ENCODE measurements at places on chromosomes 5 and 9.

DNA sequence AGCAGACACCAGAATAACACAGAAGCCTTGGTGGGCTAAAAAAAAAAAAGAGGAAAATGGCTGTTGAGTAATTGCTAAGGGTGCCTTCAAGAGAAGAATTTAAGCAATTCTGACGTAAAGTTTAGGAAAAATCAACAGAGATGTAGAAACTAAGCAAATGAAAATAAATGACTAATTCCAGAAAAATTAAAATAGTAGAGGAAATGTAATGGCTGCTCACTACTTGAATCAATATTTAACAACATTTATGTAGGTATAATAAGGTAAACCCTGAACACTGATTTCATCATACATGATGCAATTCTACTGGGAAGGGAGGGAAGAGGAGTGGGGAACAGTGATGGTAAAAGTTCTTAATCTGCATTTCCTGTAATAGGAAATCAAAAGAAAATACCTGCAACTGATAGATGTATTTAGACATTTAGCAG, 41.4 kb downstream of the PUM3 start:
- DNase-seq: no peak

GRCh38 chr9:108049026-108049607, 559.5 kb upstream of the KLF4 start:
- no peak for DNase-seq

DNA sequence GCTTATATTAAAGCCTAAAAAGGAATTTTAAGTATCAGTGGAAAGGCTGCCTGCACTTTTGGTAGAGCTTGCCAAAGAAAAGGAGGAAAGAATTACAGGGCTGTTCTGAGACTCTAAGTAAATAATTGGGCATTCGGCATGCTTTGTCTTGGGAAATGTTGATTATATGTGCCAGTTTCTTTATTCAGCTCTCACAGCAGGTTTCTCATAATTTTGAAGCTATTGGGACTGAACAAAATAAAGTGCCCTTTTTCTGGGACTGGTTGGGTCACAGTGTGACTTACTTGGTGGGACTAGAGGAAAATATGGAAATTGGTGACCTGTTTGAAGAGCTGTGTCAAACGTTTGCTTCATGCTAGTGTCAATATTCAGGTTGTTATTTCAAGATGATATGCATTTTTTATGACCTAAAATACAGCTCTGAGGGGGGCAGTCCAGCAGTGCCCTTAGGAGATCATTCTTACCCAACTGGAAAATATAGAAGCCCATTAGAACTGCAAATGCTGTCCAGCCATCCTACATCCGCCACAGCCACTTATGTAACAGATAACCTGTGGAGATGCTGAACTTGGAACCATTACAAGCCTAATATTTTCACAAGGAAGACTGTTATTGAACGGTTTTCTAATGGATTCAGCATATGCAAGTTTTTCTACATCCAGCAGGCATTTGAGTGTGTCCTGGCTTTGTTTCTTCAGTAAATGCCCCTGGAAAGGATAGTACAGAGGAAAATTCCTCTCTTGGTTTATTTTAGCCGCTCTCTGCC, 122.4 kb downstream of the SNCAIP start:
- no peak for DNase-seq

DNA sequence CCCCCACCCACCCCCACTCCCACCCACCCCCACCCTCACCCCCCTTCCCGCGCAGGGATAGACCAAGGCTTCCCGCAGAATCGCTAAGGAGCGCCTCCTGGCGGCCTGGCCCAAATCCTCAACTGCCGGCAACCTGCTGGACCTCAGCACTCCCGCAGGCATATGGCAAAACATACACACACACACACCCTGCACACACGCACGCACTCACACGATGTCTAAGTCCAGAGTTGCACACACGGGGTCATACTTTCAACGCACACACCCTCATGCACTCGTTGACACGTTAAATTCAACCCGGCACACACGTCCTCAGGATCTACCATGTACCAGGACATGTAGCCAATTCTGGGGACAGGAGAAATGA, 1.7 kb downstream of the CPLX2 start:
- DNase-seq: peak; percentile 18

GRCh38 chr5:1831677-1832313, 30.6 kb downstream of the NDUFS6 start:
- DNase-seq: no peak

GRCh38 chr5:172076761-172077244, 70.4 kb upstream of the FBXW11 start:
- DNase-seq: no peak

DNA sequence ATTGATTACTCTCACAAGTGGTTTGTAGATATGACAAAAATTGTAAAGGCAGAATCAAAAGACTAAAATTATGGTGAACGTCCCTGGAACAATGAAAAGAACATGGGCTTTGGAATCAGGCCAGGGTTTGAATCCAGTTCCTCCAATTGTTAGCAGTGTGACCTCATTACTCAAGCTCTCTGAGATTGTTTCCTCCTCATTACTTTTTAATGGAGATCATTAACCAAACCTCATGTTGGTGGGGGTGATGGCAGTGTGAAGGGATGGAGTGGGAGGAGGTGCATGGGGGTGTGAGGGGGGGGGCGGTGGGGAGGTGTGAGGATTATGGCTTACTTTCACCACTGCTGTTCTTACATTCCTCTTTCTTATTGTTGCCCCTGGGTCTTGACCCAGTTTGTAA, 44.1 kb upstream of the FOXE1 start:
- no peak for DNase-seq

- DNase-seq: peak; percentile 48
These were observed 159.1 kb downstream of the CSNK1G3 start for GRCh38 chr5:123671042-123671441.

GRCh38 chr5:72836810-72837209, 20.3 kb downstream of the TNPO1 start:
- DNase-seq: no peak

DNA sequence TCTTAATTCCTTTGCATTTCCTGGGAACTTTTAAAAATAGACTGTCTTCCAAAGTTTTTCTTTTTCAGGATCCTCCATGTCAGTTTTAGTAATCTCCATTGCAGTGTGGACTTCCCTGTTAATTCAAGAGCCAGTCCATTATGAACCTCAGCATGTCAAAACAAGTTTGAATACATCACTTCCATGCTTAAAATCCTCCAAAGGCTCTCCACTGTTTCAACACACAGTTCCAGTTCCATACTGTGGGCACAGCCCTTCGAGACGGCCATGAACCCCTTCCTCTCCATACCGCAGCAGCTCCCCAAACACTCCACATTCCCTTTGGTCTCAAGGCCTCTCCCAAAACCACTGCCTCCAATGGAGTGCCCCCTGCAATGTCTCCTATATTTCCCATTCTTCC, 19.5 kb downstream of the LIFR start:
- DNase-seq: no peak

- peak; percentile 81 for DNase-seq
These were observed 4.5 kb upstream of the CARD19 start for GRCh38 chr9:93091453-93092081.

- DNase-seq: no peak
These were observed 291.5 kb downstream of the ZSWIM6 start for GRCh38 chr5:61623401-61624069.
